Amniotic stem cell (primary cell): ENCODE measurements at places on chromosomes 3 and 15.

GRCh38 chr3:45617430-45618080 lies 23.0 kb downstream of the LIMD1 start:
- no peak for DNase-seq

DNA sequence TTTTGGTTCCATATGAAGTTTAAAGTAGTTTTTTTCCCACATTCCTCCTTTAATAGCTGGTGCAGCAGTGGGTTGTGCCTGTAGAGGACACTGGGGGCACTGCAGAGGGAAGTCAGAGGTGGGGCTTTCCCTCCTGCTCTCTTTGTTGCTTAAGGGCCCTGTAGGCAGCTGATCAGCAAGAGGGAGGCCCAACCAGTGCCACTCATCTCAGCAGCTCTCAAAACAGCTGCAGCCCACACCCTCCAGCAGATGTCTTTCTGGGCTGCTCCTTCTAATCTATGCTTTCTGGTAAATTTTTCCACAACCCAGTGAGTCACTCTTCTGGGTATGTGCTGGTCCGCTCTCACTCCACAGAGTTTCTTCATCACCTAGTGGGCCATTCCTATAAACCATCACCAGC lies 263.8 kb downstream of the FEZF2 start:
- DNase-seq, result peak; percentile 59

- DNase-seq, result no peak
Observed at GRCh38 chr3:175107995-175108394, 248.9 kb downstream of the NAALADL2 start.

GRCh38 chr15:98485451-98485850 lies 162.9 kb upstream of the IGF1R start:
- no peak for DNase-seq

- no peak for DNase-seq
Observed at GRCh38 chr15:31504462-31504839, 177.8 kb downstream of the KLF13 start.

DNA sequence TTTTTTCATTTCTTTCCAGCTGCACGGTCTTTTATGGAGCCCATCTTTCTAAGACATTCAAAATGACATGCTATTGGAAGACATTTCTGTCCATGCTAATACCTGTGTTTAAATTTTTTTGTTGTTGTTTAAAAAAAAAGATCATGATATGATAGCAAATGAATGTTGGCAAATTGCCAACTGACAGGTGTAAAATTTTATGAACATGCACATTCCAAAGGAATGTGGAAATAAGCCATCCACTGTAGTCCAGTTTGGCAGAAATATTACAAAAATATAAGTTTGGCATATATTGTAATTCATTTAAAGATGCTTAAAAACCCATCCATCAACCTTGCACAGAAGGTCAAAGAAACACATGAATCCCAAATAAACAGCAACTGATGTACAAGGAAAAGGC lies 75.6 kb upstream of the WNT5A start:
- no peak for DNase-seq

DNA sequence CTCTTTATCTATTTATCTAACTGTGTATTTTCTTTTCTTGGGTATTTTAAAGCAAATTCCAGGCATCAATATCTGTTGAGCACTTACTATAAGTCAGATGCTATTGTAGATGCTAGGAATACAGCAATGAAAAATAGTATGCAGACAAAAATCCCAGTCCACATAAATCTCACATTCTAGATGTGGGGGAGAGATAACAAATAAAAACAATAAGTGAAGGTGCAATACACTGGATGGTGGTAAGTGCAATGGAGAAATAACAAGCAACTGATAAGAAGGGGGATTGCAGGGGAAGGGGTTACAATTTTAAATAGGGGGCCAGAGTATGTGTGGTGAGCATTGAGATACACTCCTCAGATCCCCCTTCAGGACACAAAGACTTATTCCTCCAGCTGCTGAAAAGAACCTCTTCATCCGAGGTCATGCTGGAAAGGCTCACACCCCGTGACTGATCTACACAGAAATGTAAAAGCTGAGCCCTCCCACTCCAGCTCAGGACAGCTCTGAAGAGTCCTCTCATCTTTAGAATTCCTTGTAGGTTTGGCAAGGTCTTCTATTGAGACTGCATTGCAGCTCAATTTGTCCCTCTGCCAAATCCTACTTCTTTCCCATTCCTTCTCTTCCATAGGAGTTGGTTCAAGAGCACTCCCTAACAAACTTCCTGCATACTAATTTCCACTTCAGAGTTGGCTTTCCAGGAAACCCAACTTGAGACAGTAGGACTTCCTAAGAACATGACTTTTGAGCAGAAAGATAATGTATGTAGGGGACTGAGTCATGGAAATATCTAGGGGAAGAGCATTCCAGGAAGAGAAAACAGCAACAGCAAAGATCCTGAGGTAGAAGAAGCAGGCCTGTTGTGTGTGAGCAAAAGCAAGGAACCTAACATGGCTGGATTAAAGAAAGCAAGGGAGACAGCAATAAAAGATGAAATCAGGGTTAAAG lies 8.1 kb upstream of the SCG3 start:
- DNase-seq, result no peak

GRCh38 chr3:127180859-127181258 lies 12.1 kb upstream of the PRR23E start:
- DNase-seq, result no peak

DNA sequence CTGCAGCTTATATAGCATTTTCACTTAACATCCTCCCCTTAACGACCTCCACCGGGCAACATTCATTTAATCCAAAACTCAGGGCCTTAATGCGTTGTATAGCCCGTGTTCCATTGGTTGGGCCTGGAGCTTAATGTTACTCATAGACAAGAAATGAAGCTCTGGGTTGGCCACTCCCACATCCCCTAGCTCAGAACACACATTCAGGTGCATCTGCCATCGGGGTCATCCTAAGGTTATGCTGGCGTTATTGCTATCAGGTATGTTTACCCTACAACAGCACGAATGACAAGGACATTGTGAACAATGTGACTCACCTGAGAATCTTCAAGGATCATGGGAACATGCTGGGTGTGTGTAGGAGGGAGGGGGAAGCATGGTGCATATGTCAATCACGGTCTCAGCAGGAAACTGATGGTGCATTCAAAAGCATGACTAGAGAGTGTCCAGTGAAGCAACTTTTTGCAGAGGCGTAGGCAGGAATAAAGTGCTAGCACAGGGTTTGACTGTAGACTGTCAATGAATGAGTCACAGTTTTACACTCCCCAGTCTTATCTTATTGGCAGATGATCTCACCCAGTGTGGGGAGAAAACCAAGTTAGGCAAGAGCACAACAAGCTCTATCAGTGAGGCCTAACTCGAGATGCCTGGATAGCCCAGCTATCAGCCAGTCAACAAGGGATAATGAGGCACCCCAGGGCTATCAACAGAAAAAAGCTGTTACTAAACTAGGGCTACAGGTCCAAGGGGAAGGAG lies 402.1 kb upstream of the MCTP2 start:
- DNase-seq, result no peak

DNA sequence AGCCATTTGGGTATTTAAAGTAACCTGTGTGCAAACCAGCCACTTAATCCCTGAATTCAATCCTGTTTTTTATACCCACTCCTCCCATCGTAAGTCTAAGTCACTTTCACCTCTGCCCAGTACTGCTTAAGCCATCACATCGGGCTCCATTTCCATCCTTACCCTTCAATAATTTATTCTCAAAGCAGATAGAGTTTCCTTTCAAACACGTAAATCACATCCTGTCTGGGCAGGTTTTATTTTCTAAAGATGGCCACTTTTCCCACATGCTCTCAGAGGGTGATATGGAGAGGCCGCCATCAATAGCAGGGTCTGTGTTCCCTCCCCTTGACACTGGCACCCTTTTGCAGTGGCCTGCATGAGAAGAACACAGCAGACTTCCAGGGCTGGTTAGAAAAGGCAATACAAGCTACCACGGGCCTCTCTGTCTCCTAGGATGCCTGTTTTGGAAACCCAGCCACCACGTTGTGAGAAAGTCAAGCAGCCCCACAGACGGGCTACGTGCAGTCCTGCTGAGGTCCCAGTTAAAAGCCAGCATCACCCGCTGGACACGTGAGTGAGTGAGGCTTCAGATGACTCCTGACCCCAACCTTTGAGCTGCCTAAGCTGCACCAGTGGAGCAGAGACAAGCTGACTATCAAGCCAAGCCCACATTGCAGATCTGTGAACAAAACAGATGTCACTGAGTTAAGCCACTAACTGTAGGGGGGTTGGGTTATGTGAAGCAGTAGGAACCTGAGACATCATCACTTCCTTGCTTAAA lies 241.8 kb upstream of the SLCO3A1 start:
- DNase-seq, result no peak

DNA sequence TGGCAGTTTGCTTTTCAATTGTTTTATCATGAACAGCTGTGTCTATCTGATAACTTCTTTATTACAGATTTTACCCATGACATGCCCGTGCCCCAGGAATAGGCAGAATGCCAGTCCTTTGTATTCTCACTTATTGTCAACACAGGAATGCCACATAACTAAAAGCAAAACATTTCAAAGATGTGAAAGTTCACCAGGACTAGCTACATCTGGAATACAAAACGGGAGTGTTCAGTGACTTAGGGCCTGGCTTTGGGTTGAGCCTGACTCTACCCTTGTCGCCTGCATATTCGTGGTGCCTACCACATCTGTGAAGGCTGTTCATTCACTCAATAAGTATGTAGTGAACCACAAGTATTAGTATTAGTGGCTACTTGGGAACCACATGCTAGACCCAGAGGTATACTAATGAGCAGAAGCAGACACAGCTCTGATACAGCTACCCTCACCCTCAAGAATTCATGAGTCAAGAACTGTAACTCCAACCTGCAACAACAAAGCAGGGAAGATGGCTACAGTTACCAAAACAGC lies 2.9 kb downstream of the TNFSF10 start:
- DNase-seq, result no peak

DNA sequence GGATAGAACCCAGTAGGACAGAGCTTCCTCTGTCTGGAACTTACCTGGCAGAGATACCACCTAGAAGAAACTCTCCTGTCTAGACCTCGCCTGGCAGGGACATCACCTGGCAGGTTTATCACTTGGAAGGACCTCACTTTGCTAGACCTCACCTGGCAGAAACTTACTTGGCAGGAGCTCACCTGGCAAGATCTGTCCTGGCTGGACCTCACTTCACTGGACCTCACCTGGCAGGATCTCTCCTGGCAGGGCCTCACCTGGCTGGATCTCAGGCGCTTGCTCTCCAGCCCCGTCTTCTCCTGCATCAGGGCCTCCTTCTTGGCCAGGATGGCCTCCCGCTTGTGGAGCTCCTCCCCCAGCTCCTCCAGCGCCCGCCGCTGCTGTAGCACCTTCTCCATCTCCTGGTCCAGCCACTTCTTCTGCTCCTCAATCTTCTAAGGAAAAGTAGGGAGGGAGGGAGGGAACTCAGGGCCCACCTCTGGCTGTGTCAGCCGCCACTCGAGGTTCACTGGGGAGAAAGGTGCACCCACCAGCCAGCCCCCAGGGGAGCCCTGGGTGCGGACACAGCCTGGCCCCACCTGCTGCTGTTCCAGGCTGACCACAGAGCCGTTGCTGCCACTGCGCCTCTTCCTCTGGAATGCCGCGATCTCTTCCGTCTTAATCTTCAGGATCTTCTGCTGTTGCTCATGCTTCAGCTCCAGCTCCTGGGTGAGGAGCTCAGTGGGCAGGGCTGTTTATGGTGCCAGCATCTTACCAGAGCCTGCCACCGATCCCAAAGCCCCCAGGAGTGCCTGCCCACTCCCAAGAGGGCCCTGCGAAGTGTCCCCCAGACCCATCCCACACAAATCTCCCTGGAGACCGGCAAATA lies 22.5 kb downstream of the KIF7 start:
- no peak for DNase-seq

DNA sequence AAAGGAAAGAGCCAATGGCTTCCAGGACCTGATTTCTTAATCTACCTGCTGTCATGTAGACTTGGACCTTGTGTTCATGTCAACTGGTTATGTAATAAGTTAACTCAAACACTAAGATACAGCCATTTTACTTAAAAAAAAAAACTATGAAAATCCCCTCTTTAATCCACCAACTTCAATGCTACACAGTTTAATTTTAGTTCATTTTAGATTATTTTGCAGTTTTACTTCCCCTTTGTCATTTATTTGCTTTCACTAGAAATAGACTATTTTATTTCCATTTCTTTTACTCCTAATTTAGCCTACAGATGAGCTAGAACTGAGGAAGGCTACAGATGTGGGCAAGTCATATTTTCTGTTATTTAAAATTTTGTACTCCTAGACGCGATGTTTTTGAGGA lies 10.7 kb upstream of the DNAJC13 start:
- no peak for DNase-seq

GRCh38 chr15:55661428-55661827 lies 73.3 kb upstream of the PYGO1 start:
- DNase-seq, result no peak

DNA sequence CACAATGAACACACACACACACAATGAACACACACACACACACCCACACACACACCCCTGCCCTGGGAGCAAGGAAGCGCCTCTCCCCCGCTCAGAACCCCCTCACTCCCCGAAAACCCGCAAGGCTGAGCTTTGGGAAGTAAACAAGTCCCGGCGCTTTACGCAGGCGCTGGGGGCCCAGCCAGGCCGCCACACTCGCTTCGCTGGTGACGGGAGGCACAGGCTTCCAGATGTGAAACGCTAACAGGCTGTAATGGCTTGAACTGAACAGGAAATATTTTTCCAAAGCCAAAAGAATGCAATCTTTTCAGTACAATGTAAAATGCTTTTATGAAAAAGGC lies 122.7 kb upstream of the IGF1R start:
- no peak for DNase-seq

DNA sequence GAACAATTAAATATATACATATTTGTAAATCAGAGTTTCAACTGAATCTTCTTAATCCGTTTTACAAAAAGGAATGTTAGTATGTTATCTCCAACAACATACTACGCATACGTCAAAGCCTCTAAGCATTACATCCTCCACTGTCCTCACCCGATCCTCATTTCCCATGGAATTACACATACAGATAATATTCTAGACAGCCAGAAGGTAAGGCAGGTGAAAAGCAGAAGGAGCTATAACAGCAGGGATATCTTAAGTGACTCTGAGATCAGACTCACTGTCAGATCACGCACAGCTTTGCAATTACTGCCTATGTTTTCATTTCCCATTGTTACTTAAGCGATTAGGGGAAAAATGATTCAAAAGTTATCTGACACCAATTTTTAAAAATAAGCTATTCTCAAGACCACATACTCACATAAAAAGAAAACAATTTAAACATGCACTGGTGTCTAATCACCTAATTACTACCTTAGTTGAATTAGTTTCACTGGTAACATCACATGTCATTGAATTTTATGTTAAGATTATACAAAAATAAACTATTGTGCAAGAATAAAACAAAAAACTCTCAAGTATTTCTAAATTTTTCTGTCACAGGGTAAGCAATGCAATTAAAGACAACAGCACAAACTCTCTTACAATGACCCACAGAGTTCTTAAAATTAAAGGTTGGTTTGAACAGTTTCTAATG lies 92.8 kb downstream of the TBL1XR1 start:
- no peak for DNase-seq

DNA sequence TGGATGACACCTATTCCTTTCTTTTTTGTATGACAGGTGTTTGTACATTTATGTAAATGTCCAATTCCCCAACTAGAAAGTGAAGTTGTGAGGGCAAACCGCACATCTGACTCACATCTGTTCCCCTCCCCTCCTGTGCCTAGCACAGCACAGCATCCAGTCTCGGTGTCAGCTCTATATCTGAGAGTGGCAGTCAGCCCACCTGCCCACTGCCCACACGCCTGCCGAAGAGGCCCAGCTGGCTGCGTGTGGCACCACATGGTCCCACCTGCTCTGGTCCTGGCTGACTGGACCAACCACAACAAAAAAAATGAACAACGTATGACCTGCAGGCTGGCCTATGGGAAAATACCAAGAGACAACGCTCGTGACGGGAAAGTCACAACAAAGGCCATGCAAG lies 62.8 kb downstream of the XXYLT1 start:
- no peak for DNase-seq
